NCI-H187 (cell line): ENCODE measurements at places on chromosomes 2 and 18.

DNA sequence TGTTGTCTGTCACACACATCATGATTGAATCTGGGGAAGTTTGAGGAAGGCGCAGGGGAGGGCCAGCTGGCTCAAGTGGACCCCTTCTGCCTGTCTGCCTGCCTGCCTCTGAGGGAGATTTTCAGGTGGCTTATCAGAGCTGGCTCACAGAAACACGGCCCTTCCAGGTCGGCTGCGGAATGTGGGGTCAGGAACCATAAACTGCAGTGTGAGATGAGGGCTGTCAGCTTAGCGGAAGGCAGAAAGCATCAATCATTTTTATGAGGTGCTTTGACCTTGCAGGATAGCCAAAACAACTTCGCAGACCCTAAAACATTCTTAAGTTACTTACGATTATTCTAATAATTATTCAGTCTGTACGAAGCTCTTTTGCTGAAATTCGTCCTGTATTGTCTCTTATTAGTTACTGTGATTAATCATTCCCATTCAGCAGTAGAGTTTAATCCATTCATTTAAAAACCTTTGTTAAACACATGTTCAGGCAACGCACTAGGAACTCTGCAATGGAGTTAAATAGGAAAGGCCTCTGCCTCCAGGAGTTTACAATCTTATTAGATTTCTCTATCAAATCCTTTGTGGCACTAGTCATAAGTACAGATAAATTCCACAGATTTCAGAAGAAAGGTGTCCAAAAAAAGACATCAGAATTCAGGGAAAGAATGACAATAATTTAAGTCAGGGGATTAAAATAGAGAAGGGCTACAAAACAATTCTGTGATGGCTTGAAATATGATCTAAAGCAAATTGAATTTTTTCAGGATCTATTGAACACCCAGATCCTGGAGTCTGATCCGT is 371.6 kb downstream of the HRH4 start:
- DNase-seq = no peak

DNA sequence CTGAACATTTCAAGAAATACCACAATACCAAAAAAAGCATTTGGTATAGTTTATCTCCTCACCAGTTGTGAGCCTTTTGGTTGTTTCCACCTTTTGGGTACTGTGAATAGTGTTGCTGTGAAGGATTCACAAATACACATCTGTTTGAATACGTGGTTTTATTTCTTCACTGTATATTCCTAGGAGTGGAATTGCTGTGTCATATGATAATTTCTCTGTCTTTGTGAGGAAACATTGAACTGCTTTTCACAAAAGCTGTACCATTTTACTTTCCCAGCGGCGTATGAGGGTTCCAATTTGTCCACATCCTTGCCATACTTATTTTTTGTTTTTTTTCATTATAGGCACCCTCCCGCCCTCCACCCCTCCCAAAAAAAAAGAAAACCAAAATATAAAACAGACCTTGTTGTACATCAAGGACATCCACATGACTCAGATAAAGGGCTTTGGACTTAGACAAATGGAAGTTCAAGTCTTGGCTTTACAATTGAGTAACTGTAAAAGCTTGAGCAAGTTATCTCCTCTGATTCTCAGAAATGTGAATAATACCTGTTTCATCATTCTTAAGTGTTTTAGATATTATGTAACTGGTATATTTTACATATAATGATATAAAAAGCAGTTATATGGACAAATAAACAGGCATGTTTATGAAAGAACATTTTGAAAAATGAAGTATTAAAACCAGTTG is 19.0 kb downstream of the UBE2E3 start:
- DNase-seq = no peak

GRCh38 chr18:48986851-48987761 is 36.3 kb upstream of the SMAD7 start:
- DNase-seq = no peak

GRCh38 chr2:177797808-177798207 is 274.8 kb downstream of the PDE11A start:
- DNase-seq = no peak

- DNase-seq = no peak
Measured at GRCh38 chr2:63049970-63050333, 678 bp upstream of the OTX1 start.
